Uterus (tissue), 4 donors: ENCODE measurements at places on chromosomes 11 and 22. TPM values are rescaled to one million over a fixed set of nuclear protein-coding genes. Genes with fewer than 3 reads are reported as not detected.

- DNase-seq, result no peak
These were observed 86.0 kb downstream of the CASP12 start for GRCh38 chr11:104812103-104812788.

GRM5 gene
- total RNA-seq, result under 0.01 TPM

- no peak for DNase-seq
These were observed 788 bp downstream of the LIN7C start for GRCh38 chr11:27505781-27506180.

- no peak for DNase-seq
These were observed 266.9 kb downstream of the AASDHPPT start for GRCh38 chr11:106344394-106344793.

ME3 gene
- total RNA-seq, result 169 TPM

OR51B2 gene
- total RNA-seq, result 0.82 TPM

DNA sequence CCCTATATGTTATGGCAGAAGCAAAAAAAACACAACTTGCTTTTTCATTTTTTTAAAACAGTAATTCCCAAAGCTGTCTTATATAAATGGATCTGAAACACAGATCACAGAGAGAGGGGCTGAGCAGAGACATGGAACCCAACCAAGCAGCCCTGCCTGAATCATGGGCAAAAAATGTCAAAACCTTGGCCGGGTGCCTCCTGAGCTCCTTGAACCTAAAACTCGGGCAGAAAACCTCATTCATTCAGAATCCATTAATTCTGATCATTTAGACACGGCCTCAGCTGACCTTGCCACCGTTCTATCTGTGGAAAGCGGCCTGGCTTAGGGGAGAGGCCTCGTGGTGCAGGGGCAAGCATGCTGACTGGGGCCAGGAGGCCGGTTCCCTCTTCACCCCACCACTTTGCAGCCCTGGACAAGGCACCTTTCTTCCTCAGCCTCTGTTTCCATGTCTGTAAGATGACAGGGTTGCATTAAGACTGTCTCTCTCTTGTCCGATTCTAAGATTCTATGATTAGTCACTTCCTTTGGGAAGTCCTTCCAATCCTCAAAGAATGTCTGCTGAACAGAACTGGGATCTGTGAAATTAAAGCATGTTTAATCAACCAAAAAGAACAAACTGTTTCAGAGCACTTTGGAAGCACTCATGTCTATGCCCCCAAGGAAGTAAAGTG lies 26.0 kb downstream of the TENM4 start:
- no peak for DNase-seq

- no peak for DNase-seq
These were observed 23.4 kb downstream of the CLPB start for GRCh38 chr11:72410956-72411355.

DNA sequence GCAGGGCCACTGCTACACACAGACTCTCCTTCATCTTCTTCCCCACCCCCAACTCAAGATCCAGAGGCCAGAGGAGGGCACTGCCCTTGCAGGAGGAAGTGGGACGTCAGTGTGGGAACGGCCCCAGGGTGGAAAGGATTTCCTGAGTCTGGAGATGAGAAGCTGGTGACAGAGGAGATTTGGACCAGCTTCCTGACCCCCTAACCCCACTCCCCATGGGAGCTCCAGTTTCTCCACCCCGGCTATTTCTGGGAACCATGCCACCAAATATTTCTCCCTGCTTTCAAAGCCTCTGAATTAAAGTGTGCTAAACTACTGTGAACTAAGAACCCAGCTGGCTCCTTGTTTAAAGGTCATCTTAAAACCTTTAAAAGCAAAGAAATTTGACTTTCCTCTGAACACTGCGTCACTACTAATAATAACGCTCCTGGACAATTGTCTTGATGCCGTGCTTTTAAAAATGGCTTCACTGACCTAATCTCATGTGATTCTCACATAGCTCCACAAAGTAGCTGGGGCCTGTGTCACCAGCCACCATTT lies 46.6 kb downstream of the CWC15 start:
- peak; percentile 91 for DNase-seq

NXPE4 gene
- not detected for total RNA-seq

DNA sequence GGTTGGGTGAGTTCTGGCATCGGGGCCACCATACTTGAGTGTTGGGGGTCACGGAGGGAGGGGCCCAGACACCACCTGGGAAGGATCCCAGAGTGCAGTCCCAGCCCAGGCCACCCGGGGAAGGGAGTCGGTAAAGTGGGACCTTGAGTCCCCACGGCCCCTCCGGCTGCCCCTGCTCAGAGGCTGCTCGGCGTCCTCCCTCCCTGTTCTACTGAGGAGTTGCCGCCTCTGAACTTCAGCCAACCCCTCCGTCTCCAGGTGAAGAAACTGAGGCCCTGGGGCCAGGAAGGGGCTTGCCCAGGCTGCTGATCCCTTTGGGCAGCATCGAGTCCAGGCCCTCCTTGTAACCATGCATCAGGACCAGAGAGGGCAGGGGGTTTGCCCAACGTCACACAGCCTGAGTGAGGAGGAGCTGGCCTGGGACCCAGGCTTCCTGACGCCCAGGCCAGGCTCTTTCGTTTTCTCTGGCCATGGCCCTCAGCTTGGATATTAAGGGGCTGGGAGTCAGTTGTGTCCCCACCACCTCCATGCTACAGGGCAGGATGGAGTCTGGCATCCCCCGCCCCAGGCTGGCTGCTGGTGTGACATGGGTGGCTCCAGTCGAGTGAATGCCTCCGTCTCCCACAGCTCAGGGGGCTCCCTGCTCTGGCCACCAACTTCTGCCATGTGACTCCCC lies 1.3 kb downstream of the PARVG start:
- no peak for DNase-seq

PHOX2A gene
- not detected for total RNA-seq
